Activated CD8-positive, alpha-beta memory T cell treated with anti-CD3 and anti-CD28 coated beads for 1 hour (primary cell): ENCODE measurements at places on chromosomes 7 and 10.

DNA sequence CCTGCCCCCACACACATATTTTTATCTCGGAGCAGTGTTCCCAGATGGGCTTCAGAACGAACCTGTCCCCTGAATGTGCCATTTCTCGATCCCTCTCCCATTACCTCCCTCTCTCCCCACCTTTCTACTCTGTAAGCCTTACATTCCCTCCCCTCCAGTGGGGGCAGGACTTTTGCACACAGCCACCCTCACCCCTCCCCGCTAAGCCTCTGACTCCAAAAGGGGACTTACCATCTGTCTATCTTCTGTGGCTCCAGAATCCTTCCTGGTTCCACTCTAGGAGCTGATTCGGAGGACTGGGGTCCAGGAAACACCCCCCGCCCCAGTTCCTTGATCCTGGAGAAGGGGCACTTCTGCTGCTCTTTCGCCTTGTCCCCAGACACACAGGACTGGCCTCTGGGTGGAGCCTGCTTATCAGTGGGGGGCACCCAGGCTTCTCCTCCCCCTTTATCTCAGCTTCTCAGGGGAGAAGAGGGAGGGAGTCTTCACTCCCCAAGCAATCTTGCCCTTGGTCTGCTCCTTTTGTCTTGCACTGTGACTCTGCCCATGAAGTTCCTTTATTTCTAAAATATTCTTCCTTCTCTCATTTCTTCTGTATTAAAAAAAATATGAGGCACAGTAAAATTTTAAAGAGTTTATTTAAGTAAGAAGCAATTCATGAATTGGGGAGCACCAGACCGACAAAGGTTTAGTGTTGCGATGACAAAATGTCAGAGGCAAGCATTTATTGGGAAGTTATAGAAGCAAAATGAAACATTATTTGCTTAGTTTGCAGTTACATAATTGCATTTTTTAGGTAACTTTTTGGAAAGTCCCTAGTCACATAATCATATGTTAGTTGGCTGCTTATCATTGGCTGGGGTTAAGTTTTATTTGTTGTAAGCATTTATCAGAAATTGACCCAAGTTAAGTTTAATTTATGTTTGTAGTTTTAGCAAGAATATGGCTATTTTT is at the start of gene KEL:
TSS of gene KEL (minus strand) at position 391 of the 954 bp plus-strand sequence. CDS start at position 234, 157 bp downstream.
- DNase-seq: no peak

GRCh38 chr10:9427209-9427608 is 1372.7 kb downstream of the GATA3 start:
- no peak for DNase-seq

- DNase-seq: no peak
These were observed 1358.7 kb upstream of the SORCS1 start for GRCh38 chr10:108523016-108523800.

DNA sequence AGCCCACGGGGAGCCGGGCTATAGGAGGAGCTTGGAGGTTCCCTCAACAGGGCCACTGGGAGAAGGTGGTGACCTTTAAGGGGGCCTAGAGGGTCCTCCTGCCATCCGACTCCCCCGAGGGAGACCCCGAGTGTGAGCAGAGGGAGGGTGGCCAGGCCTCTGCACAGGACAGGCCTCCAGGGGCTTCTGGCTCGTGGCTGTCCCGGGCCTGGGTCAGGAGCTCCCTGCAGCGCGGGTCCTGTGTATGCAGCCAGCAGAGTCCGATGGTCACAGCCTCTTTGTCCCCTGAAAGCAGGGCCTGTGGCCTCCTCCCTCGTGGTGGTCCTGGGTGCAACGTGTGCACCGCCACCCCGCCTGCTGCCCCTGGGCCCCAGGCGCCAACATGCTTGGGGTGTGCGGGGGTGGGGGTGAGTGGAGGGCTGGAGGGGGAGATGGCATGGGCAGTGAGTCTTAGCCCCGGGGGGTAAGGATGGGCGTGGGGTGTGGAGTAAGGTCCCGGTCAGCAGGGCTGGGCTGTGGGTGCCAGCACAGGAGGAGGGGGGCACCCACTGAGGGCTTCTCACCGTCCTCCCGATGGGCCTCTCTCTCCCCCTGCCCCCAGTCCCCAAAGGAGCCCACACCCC is 27.1 kb downstream of the UNCX start:
- DNase-seq: no peak

GRCh38 chr10:53256623-53257022 is 484.0 kb upstream of the MBL2 start:
- no peak for DNase-seq

DNA sequence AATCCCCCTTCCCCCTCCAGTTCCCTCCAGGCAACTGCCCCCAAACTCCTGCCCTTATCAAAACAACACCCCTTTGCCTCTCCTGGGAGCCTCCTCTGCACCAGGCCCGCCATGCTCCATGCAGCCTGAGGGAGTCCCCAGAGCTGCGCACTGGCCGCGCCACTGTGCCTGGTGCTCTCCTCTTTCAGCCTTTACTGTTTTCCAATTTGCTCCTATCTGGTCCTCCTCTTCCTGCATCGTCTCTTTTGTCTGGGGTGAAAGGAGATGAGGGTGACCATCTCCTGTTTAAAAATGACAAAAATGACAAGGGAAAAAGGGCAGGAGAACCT is 165.8 kb upstream of the ADCY1 start:
- no peak for DNase-seq

- DNase-seq: no peak
These were observed 59.4 kb downstream of the CUZD1 start for GRCh38 chr10:122786269-122786668.

- no peak for DNase-seq
These were observed 430.9 kb downstream of the POM121L12 start for GRCh38 chr7:53466371-53466770.

DNA sequence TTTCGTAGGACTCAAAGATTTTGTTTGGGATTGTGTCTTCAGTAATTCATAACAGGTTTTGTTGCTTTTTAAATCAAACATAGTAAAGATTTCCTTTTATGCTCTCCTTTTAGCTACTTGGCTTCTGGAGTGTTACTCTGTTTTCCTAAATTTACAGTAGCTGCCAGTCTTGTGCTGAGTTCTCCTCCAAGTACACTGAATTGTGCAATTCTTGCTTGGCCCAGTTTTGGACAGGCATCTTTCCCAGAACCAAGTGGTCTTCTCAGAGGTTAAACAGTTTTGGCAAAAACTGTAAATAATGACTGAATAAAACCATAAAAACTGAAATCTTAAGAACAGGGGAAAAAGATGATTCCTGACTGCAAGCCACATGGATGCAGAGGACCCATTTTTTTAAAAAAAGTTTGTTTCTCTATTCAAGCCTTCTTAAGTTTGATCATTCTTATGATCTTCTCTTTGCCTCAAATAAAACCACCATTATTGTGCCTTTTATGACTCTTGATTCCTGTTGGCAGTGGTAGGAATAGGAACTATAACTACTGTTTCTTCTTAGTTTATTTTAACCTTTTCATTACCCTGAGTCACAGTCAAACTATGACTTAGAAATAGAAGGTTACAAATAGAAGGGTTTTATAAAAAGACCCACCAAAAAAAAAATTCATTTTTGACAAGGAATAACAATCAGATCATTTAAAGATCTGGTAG is 88.0 kb downstream of the MDFIC start:
- no peak for DNase-seq

- no peak for DNase-seq
These were observed at the start of gene COL13A1 for GRCh38 chr10:69801434-69802315. COL13A1 (plus strand) TSS chr10:69801906; CDS start chr10:69802424, 518 bp downstream.

DNA sequence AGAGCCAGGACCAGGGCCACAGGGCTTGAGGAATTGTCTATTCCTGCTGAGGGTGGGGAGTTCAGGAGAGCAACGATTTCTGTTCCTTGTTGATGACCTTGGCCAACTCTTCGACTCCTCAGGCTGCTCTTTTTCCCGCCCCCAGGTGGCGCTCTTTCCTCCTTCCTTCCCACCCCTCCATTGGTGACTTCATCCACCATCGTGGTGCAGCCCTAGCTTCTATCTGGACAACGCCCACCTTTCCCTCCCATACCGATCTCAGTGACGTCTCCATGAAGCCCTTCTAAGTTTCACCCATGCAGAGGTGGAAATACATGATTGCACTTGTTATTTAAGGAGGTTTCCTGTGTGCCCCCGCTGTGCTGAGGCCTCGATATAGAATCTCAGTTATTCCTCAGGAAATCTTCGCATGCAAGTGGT is 22.1 kb upstream of the CARD11 start:
- DNase-seq: no peak

GRCh38 chr10:124162774-124163354 is 69.5 kb upstream of the CHST15 start:
- no peak for DNase-seq
